Ovary (tissue), 10 donors: ENCODE measurements at places on chromosomes 12 and 14. TPM values are rescaled to one million over a fixed set of nuclear protein-coding genes. Genes with fewer than 3 reads are reported as not detected.
A peak's percentile ranks its signal among the peaks of the same experiment; 100 is the strongest.

DNA sequence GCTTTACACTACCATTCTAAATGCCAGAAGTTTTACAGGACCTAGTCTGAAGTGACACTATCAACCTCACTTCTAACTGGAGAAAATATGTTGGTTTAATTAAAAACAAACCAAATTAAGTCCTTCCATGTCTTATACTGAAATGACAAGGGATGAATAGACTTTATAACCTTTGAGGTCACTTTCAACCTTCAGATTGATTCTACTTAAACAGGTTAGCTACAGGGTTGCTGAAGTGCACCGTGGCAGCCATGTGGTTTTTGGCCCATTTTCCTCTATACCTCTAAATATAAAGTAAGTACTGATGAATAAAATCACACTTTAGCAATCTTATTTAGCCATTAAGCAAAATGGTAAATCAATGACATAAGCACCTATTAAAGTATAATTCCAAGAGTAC, 3.9 kb downstream of the SLC38A2 start:
- DNase-seq = no peak

DNA sequence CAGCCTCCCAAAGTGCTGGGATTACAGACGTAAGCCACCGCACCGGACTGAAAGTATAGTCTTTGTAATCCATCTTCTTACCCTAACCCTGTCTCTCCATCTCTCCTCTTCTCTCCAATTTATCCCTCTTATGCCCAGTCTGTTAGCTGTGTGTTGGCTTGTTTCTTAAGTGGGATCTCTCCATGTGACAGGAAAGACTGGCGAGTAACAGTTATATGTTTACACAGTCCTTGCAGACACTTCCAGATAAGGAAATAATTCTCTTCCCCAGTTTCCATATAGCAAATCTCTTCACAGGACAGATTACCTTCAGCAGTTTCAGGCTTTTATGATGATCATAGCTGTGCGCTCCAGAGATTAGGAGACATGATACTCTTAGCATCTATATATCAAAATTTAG, 16.0 kb upstream of the DIP2B start:
- DNase-seq = no peak

DNA sequence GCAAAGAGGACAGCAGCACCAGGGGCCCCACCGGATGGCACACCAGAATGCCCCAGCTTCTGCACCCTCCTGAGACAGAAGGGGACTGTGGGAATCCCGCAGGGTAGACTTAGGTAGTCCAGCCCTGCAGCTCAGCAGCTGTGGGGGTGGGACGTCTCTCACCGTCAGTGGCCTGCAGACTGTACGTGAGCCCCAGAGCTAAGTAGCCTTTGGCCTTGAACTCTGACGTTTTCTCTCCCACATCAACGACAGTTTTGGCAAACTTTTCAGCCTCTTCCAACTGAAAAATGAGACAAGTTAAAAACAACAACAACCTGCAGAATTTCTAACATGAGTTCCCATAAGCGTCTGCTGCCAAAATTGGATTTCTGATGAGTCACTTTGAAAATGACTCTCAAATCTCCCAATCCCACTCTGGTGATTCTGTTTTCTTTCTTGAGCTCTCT, 161.4 kb downstream of the TTC7B start:
- peak; percentile 76 for DNase-seq

DNA sequence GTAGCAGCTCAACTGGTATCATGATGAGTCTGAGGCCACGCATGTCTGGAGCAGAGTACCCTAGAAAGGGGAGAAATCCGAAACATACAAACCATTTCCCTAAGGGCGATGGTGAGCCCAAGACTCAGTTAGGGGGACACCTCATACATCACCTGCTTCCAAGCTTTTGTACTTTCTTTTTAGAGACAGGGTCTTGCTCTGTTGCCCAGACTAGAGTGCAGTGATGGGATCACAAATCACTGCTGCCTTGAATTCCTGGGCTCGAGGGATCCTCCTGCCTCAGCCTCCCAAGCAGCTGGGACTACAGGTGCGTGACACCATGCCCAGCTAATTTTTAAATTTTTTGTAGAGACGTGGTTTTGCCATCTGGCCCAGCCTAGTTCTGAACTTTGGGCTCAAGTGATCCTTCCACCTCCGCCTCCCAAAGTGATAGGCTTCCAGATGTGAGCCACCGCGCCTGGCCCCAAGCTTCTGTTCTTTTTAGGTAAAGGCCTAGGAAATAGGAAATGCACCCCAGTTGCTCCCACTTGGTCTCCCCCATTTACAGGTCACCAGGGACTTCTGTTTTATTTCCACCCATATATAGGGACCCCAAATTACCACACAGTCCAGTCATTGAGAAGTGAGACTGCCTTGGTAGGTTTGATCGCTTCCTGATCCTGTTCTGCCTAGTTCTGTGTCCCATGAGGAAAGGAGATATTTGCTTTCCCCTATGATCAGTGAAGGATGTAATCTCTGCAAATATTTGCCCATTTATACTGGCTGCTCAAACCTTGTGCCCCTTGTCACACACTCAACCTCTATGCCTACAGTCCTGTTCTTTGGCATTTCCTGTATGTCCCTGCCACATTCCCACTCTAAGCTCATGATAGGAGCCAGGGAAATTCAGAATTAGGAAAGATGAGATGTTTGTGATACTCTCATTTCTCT, at the start of gene APOF:
TSS of gene APOF (minus strand) at position 728 of the 930 bp plus-strand sequence. CDS start at position 616, 112 bp downstream.
- DNase-seq = no peak

GRCh38 chr12:119154435-119154818, 24.3 kb upstream of the HSPB8 start:
- DNase-seq = no peak

GRCh38 chr14:22190411-22191191, 398.4 kb downstream of the DAD1 start:
- DNase-seq = no peak

DNA sequence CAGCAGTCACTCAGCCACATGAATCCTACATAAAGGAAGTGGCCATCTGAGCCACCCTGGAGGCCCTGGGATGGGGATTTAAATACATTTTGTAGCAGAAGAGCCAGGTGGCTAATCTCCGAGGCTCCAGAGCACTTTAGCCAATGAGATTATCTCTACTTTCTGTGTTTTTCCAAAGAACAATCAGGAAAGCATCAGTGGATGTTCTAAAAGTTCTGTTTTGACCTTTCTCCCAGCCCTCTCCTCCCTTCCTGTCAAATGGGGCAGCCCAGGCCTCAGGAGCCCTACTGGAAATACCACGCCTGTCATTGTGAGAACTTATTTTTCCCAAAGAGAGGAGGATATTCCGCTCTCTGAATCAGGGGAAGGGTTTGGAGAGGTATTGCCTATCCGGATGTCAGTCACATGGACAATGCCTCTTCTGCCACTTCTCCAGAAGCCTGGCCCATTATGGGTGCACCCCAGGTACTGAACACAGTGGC, 336.8 kb upstream of the FKBP4 start:
- no peak for DNase-seq

- DNase-seq = no peak
Measured at GRCh38 chr12:53195516-53196420, 11.3 kb downstream of the ITGB7 start.

GRCh38 chr12:51905471-51906429, 1.6 kb upstream of the ACVRL1 start:
- DNase-seq = no peak

- DNase-seq = peak; percentile 19
Measured at GRCh38 chr12:53067074-53067992, 11.9 kb downstream of the SPRYD3 start.

- DNase-seq = no peak
Measured at GRCh38 chr14:31286456-31287293, 79.1 kb upstream of the HECTD1 start.

GRCh38 chr12:59699421-59700152, 103.8 kb downstream of the SLC16A7 start:
- no peak for DNase-seq

DNA sequence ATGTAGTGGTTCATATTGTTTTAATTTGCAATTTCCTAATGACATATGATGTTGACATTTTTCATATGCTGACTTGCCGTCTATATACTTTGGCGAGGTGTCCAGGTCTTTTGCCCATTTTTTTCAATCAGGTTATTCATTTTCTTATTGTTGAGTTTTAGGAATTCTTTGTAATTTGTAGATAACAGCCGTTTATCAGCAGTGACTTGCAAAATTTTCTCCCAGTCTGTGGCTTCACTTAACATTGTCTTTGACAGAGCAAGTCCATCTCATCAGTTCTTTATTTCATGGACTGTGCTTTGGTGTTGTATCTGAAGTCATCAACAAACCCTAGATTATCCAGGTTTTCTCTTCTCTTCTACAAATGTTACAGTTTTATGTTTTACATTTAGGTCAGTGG, 12.6 kb upstream of the KLHDC2 start:
- no peak for DNase-seq

GRCh38 chr12:56020423-56021184, at the start of gene IKZF4:
IKZF4 (plus strand) TSS chr12:56021043; CDS start chr12:56021494, 451 bp downstream.
- DNase-seq = peak; percentile 93

DNA sequence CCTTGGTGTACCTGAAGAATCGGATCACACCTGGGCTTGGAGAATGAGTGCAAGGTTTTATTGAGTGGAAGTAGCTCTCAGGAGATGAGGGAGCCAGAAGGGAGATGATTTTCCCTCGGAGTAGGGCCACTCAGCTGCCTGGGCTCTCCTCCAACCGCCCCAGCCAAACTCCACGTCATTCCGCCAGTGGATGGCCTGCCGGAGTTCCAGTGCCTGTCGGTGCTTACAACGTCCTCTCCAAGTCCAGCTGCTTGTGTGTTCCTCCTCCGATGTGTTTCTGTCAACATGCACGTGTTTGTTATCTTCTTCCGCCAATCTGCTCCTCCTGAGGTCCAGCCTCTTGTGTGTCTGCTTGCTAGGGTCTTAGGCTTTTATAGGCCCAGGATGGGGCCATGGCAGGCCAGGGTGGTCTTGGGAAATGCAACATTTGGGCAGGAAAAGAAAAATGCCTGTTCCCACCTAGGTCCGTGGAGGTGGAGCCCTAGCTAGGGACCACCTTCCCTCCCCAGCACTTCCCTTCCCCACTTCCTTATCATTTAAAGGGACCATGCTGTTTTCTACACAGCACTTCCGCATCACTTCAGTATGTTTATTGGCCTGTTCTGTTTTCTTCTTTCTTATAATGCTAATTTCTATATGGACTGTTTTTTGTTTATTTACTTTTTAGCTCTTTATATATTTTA, 343.2 kb downstream of the PDZRN4 start:
- DNase-seq = no peak

GRCh38 chr14:66483322-66483721, 2.8 kb upstream of the CCDC196 start:
- peak; percentile 9 for DNase-seq

- no peak for DNase-seq
Measured at GRCh38 chr12:119258149-119258548, 76.4 kb upstream of the CCDC60 start.

GRCh38 chr14:58961045-58961731, 227.3 kb upstream of the DAAM1 start:
- no peak for DNase-seq

DNA sequence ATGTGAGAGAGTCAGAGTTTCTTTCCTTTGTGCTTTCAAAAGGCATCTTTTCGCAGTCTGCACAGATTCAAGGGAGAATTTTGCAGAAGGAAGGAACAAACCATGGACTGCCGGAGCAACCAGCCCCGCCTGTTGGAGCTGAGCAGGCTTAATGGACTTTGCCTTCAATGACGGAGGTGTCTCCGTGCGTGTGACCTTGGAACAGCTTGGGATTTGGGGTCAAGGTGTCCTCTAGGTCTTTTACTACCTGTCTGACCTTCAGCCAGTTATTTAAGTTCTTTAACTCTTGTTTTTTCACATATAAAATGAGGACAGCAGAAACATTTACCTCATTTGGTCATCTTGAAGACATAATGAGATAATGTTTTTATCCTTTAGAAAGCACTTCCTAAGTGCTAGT, 4.1 kb downstream of the FGF23 start:
- no peak for DNase-seq

DNA sequence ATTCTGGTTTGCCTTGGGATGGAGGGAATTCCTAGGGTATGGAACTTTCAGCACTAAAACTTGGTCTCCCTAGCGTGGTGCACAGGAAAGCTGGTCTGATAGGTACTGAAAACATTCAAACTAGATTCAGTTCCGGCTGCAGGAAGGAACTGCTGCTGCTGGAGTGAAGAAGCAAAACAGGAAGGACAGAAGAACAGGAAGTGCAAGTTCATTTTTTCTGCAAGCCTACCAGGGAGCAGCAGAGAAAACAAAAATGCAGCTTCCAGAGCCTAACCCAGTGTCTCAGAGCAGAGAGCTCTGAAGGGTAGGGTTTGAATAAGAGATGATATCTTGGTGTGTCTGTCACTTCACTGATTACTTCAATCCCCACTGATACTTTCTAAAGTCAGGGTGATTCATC, 165.2 kb downstream of the VRK1 start:
- DNase-seq = no peak

- no peak for DNase-seq
Measured at GRCh38 chr14:68945585-68946488, 33.3 kb downstream of the ACTN1 start.

DNA sequence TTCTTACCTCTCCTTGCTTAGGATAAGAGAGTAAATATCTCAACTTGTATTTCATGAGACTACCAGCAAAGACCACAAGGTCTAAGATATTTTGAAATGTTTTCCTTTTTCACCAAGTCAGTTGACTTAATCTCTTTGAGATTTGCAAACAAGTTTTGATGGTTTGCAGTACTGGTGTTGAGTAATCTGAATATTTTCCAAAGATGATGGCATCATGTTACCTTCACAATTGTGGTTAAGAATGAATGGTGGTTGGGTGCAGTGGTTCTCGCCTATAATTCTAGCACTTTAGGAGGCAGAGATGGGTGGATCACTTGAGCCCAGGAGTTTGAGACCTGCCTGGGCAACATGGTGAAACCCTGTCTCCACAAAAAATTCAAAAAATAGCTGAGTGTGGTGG, 225.7 kb downstream of the TMTC2 start:
- no peak for DNase-seq

Gene SLC6A15
- 0.15 TPM for total RNA-seq

Gene C14orf132
- total RNA-seq = 9.2 TPM

Gene TSPAN11
- total RNA-seq = 1.5 TPM

Gene TGFB3
- total RNA-seq = 13.1 TPM

Gene ACSM4
- total RNA-seq = not detected

Gene HOXC13
- not detected for total RNA-seq

Gene RERG
- 47.9 TPM for total RNA-seq

Gene CPNE8
- total RNA-seq = 9.3 TPM

Gene GPD1
- total RNA-seq = 0.15 TPM

Gene MMP19
- 12.6 TPM for total RNA-seq

Gene GPR84
- 0.12 TPM for total RNA-seq

Gene PRKD1
- 39.9 TPM for total RNA-seq

Gene SMOC1
- 0.80 TPM for total RNA-seq

Gene CLEC4C
- not detected for total RNA-seq

Gene RD3L
- not detected for total RNA-seq

Gene FITM1
- total RNA-seq = 0.57 TPM
